ENCODE measurements at places on chromosomes 1 and 21. TPM values are rescaled to one million over a fixed set of nuclear protein-coding genes. Genes with fewer than 3 reads are reported as not detected.
A peak's percentile ranks its signal among the peaks of the same experiment; 100 is the strongest.

GRCh38 chr1:17013491-17014320, 2.0 kb upstream of the ATP13A2 start:
- peaks cover 13% of the 10 kb centered on the region for H3K4me1 ChIP-seq
- H3K27me3 ChIP-seq, result no peaks in the 10 kb centered on the region
- DNase-seq, result peak; percentile 37
- H3K36me3 ChIP-seq, result no peaks in the 10 kb centered on the region

DNA sequence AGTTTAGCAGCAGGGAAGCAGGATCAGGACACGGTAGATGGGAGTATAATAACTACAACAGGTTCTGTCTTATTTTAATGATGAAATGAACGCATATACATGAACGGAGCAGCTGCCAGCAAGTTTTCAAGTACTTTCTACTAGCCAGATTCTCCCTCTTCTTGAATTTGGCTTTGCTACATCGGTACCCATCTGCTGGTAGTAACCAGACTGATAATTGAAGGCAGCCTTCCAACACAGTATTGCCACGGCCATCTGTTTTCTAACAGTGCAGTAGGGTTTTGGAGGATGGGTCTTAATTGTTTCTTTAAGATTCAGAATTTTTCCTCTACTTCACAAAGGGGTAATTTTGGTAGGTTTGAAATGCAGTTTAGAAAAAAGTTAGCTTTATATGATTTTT, 33.4 kb downstream of the CENPF start:
- DNase-seq, result no peak
- H3K27ac ChIP-seq, result no peak overlapping the region

DNA sequence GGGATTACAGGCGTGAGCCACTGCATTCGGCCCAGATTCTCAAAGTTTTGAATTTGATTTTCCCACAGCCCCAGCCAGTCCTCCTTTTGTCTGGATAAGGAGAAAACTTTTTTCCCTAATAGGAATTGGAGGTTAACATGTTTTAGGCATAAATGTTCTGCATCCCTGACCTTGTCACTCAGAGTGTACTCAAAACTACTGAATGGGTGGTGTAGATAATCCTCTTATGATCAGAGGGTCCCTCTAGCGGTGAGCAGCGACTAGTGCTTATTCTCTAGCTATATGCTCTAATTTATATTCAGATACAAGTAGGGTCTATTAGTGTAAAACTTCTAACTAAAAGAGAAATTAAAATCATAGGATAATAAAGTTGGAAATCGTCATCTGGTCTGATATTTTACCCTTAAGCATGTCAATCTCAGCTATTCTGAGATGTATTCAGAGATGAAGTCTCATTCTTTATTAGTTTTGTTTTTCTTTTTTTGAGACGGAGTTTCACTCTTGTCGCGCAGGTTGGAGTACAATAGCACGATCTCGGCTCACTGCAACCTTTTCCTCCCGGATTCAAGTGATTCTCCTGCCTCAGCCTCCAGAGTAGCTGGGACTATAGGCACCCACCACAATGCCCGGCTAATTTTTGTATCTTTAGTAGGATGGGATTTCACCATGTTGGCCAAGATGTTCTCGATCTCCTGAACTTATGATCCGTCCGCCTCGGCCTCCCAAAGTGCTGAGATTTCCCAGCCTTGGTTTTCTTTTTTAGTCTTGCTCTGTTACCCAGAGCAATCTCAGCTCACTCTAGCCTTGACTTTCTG, 2.7 kb upstream of the PSMD4 start:
- H3K4me3 ChIP-seq, result no peak overlapping the region
- no peak overlapping the region for H3K27ac ChIP-seq
- peaks cover 6% of the 10 kb centered on the region for H3K4me1 ChIP-seq
- DNase-seq, result peak; percentile 66
- no peaks in the 10 kb centered on the region for H3K27me3 ChIP-seq

GRCh38 chr1:114034567-114035303, 55.5 kb downstream of the OLFML3 start:
- H3K4me1 ChIP-seq, result no peaks in the 10 kb centered on the region
- H3K27me3 ChIP-seq, result no peaks in the 10 kb centered on the region
- no peak overlapping the region for H3K27ac ChIP-seq
- H3K4me3 ChIP-seq, result no peak overlapping the region
- no peaks in the 10 kb centered on the region for H3K36me3 ChIP-seq

DNA sequence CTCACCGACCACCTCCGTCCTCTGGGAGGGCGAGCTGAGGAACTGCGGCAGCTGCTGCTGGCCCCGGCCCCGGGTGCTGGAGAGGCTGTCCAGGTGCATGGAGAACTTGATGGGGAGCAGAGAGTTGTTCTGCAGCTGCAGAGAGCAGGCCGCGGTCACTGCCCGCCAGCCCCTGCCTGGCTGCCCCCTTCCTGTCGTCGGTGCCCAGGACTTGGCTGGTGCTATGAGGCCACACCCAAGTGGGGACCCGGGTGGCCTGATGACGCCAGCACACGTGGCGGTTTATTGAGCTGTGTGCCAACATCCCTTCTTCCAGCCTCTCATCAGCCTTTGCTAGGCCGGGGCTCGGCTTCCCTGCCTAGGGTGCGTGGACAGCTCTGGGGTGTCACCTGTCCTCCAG, 5.3 kb upstream of the TMEM52 start:
- H3K4me3 ChIP-seq, result no peak overlapping the region
- DNase-seq, result peak; percentile 15
- no peaks in the 10 kb centered on the region for H3K36me3 ChIP-seq
- H3K27me3 ChIP-seq, result no peaks in the 10 kb centered on the region
- peaks cover 15% of the 10 kb centered on the region for H3K4me1 ChIP-seq
- no peak overlapping the region for H3K27ac ChIP-seq

DNA sequence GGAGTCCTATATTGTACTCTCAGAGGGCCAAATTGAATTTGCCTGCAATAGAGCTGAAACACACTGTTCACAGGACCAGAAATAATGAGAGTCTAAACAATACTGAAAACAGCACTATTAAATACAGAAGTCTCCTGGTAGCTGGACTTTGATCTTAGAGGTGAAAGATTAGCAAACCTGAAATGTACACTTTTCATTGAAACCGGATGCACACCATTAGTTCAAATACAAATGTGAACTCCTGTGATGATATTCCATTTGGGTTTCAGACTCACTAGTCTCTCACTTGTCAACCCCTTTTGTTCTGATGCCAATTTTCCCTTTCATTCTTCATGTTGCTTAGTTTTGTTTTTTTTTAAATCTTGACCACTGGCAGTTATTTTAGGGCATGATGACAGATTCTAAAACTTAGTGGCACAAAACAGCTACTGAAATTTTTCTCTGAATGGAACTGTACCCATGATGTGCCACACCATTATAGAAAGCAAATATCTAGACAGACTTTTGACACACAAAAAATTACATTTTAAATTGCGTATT, 5.9 kb upstream of the TNFSF4 start:
- H3K36me3 ChIP-seq, result no peaks in the 10 kb centered on the region
- no peak overlapping the region for H3K4me3 ChIP-seq
- DNase-seq, result no peak

GRCh38 chr1:76471536-76471935, 395.7 kb upstream of the ST6GALNAC5 start:
- no peaks in the 10 kb centered on the region for H3K36me3 ChIP-seq
- no peak for DNase-seq
- no peak overlapping the region for H3K27ac ChIP-seq
- no peak overlapping the region for H3K4me3 ChIP-seq
- H3K27me3 ChIP-seq, result no peaks in the 10 kb centered on the region
- H3K4me1 ChIP-seq, result no peaks in the 10 kb centered on the region

DNA sequence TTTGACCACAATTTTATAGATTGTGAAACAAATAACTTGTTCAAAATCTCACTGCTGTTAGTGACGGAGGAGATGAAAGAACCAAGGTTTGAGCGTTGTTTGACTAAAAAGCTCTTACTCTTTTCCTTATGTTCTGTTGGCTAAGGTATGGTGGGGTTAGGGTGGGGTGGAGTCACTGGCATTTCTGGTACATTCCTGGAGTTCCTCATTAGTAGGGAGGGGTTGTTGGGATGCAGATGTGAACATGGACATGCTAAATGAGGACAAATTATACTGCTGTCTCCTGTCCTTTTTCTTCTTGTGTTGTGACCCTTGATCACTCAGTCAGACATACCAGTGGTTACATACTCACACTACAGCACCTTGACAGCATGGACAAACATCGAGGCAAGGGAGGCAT, 26.2 kb upstream of the CD1D start:
- H3K27me3 ChIP-seq, result peaks cover 5% of the 10 kb centered on the region
- H3K36me3 ChIP-seq, result no peaks in the 10 kb centered on the region
- no peaks in the 10 kb centered on the region for H3K4me1 ChIP-seq
- H3K27ac ChIP-seq, result no peak overlapping the region
- no peak for DNase-seq

Gene MX2
- total RNA-seq, result 16.9 TPM

Gene PDZK1
- 2.2 TPM for total RNA-seq

Gene ARHGAP30
- 4.8 TPM for total RNA-seq

Gene LRRC53
- total RNA-seq, result not detected

Gene S100A7A
- total RNA-seq, result not detected

Gene OSCP1
- 1.2 TPM for total RNA-seq

Gene ZNF648
- 0.14 TPM for total RNA-seq

Gene CCDC27
- not detected for total RNA-seq

Gene MTARC2
- total RNA-seq, result 199 TPM

Gene CDKN2C
- total RNA-seq, result 6.7 TPM

Measured in transverse colon (tissue), 4 donors.